ENCODE measurements at places on chromosomes 3 and 15.

DNA sequence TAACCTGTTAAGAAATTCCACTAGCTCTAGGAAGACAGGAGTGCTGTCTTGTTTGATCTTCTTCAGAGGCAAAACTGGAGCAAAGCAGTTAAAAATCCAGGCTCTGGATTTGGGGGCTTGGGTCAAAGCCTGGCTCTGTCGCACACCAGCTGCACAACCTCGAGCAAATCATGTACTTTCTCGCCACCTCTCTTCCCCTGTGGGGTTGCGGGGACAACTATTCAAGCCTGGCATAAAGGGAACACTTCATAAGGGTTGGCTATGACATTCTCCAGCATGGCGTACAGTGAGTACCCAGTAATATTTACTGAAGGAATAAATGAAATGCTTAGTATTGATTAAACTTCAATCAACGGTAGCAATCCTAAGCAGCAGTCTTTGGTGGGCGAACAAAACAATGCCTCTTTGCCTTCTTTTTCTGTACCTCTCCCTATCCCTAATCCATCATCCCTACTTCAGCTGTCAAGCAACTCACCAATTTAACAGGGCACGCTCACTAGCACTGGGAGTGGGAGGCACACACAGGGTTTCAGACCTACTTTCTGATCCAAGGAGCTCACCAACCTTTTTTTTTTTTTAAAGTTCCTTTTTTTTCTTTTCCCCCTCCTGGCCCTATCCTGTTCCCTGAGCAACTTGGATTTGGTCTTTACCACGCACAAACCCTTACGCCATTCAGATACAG is 33.0 kb downstream of the GNB5 start:
- DNase-seq: no peak

DNA sequence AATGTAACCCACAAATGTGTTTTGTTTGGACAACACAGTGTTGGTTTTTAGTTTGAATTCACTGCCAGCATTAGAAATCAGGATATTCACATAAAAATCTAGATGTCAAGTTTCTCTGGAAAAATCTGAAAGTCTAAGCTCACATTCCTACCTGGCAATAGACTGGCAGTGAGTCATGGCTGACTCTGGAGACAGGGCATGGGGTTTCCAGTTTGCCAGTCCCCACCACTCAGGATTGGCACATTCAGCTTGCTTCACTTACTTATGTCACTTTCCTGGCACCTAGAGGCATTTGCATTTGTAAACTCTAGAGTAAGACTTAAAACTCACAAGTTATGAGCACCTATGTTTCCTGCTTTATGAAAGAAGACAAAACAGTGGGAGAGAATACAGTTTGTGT is 19.1 kb upstream of the SEC61A1 start:
- no peak for DNase-seq

DNA sequence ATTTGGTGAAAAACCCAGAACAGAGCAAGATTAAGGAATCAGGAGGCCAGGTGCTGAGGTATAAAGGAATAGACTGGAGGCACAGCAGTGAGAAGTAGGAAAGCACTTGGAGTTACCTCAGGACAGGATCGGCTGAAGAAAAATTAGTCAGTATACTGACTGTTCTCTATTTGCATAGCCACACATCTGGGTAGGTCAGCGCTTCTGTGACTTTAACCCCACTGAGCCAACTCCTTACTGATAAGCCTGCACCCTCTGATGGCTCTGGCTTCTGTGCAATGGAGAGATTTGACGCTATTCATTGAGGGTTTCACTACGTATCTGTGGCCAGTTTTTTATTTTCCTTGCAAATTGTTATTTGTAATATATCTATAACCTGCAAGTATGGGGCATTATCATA is 22.3 kb downstream of the MECOM start:
- DNase-seq: no peak

GRCh38 chr3:11739706-11740105 is 96.0 kb upstream of the VGLL4 start:
- DNase-seq: no peak

- DNase-seq: no peak
Observed at GRCh38 chr3:83513677-83514076, 1445.1 kb upstream of the CADM2 start.

- DNase-seq: no peak
Observed at GRCh38 chr3:54878145-54878544, 49.7 kb downstream of the LRTM1 start.

DNA sequence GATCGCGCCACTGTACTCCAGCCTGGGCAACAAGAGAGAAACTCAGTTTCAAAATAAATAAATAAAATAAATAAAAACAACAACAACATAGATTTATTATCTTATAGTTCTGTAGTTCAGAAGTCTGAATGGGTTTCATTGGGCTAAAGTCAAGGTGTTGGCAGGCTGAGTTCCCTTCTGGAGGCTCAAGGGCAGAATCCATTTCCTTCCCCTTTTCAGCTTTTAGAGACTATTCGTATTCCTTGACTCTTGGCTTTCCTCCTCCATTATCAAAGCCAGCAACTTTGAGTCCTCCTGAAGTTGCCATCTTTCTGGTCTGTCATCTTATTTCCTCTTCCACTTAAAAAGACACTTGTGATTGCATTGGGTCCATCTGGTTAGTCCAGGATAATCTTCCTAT is 12.1 kb downstream of the BLM start:
- no peak for DNase-seq

DNA sequence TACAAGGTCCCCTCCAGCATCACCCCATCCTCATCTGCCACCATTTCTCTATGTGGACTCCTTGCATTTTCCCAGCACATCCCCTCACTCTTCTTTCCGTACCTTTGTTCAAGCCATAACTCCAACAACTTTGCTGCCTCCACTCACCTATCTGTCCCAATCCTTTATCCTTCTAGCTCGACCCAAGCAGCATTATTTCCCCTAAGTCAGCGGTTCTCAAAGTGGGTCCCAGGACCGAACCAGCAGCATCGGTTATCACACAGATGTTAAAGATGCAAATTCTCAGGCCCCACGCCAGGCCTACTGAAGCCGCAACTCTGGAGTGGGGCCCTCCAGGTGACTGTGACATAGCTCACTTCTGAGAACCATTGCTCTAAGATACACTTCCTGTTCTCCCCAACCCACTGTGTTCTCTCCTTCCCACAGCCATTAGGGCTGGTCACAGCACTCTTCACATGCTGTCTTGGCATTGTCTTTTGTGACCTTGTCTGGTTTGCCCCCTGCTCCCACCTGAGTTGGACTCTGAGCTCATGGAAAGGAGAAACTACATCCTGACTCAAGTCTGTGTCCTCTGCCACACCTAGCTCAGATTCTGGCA is 56.2 kb downstream of the AAGAB start:
- no peak for DNase-seq

- DNase-seq: no peak
Observed at GRCh38 chr3:129032716-129033115, 27.9 kb upstream of the GP9 start.

GRCh38 chr15:83413054-83413719 is 34.0 kb upstream of the SH3GL3 start:
- no peak for DNase-seq

GRCh38 chr3:139533781-139534454 is 5.6 kb downstream of the RBP1 start:
- DNase-seq: peak; percentile 62

- no peak for DNase-seq
Observed at GRCh38 chr15:69809421-69809820, 288.3 kb downstream of the TLE3 start.

- no peak for DNase-seq
Observed at GRCh38 chr15:22871481-22872086, 33.1 kb downstream of the NIPA2 start.

DNA sequence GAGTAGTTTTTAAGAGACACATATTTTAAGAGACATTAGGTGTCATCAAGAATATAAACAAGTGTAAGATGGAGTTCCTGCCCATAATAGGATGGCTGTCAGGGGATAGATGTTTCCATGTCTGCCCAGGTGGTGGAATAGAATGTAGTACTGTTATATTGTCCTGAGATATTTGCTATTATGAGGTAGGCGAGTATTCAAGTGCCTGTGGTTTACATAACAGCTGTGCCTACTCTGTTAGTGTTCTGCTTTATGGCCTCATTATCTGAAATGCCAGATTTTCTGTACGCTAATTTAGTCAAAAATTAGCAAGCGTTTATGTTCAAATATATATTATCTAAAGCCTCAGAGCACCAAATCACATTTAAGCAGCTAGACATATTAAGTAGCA is 360.2 kb upstream of the ROPN1 start:
- no peak for DNase-seq

DNA sequence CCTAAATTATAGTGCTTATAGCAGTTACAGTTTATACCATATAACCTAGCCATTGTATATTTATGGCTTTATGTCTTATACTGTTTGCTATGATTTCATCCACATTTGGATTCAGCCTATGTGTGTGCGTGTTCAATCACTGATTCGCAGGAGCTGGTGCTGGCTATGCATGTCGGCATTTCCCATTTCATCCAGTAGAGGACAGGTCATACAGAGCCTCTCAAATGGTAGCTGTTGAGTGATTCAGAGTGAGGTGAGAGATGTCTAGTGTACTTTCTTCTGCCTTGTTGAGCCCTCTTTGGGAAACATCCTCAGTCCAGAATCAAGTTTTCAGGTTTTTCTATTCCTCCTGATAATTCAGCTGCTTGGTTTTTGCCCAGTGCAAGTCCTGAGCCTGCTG is 76.1 kb downstream of the FRMD4B start:
- DNase-seq: no peak

DNA sequence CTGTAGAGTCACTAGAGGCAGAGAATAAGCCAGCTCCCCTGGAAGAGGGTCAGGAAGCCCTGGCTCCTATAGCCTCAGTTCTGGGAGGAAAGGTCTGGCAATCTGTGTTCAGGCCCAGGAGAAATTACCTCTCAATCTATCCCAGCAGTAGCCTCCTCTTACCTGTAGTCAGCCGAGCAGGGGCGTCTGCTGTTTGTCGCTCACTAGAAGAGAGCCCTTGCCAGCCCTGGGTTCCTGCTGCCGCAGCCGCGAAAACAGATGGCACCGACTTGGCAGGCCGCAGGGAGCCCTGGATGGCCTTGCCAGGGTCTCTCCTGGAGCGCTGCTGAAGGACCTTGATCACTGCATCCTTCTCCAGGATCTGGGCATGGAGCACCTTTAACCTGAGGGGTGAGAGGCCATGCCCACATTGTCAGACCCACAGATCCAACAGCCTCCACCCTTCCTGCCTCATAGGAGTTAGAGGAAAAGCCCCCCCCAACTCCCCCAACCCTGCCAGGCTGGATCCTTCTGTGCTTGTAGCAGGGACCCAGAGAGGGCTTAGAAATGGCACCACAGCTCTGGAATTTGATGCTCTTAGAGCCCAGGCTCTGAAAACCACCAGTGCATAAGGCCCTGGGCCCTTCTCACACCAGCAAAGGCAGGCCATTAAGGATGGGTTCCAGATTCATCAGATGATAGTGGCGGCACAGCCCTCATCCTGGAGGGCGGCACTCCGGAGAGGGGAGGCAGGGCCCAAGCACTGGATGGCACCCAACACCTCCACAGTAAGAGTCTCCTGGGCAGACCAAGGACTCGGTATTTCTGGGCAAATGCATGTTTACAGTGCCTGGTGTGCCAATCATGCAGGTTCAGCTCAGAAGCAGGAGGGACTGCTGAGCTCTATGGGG is 14.9 kb downstream of the AMOTL2 start:
- DNase-seq: no peak

- no peak for DNase-seq
Observed at GRCh38 chr3:81043660-81044199, 717.7 kb downstream of the GBE1 start.

DNA sequence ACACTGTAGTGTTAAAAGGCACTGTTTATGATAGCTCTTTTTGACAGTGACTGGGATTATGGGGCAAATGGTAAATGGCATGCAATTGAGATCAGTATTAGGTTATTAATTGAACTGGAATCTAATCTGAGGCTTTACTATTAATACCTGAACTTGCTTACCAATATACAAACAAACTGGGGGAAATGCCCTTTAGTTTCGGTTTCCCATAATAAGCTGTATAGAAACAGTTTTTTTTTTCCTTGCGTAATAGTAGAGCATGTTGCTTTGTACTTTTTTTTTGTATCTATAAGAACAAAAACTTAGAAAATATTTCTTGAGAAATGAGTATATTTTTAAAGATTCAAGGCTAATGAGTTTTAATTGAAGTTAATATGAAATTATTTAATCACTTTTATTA is 95.0 kb downstream of the FNDC3B start:
- no peak for DNase-seq

DNA sequence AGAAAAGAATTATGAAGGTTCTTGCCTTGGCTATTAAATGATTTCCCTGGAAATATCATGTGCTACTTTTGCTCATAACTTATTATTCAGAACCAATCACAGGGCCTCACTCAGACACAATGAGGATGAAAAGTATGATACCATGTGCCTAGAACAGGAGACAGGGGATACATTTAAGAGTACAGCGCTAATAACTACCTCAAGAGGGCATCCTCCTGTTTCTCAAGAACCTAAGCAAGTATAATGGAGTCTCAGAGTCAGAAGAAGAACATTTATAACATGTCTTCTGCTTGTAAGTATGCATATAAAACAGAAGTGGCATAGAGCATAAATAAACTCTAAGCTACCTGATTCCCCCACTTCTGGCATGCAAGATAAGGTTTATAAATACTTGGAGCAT is 125.4 kb upstream of the MME start:
- no peak for DNase-seq

DNA sequence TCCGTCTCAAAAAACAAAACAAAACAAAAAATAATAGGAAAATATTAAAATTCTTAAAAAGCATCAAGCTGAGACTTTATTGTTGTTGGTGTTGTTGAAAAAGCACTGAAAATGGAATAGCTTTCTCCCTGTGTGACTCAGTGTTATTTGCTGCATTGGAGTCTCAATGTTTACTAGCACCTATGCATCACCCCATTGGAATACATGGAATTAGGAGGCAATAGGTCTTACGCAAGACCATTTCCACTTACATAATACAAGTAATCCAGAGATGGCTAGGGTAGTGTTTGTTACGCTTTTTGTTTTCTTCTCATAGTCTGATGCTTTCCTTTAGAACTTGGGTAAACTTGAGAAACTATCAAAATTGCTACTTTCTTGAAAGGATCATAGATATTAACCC is 15.2 kb downstream of the GXYLT2 start:
- no peak for DNase-seq

GRCh38 chr3:194404365-194405140 is 5.5 kb upstream of the GP5 start:
- peak; percentile 36 for DNase-seq

DNA sequence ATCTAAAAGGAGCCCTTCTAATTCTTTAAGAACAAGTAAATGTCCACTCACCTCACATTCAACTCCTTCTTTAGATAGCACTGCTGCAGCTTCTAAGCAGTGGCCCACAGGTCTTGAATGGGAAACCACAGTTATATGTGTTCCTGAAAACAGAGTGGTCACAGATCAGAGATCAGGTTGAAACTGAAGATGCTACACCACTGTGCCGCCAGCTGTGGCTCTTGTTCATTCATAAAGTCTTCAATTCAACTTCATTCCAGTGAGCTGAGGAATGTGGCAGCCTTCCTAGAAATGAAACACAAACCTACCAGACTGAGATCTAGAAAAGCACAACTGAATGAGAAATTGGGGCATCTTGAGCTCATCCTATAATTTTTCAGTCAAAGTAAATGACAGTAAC is 4.0 kb downstream of the PDHB start:
- DNase-seq: no peak
